ENCODE measurements at places on chromosomes 13 and 19.

DNA sequence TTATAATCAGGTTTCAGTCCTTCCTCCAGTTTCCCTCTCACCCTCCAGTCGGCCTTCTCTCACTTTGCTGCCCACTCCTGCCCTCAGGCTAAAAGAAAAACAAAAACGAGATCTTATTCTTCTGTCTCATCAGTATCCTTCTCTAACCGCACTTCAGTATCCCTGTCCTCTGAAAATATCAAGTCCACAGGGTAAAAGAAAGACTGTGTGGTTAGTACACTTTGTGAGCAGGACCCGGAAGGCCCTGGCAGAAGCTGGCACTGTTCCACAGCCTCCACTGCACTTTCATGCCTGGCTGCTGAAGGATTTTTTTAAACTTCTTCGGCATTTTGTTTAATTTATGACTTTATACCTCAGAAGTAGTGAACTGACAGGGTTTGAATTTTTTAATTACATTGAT, 51.8 kb downstream of the TM9SF2 start:
- DNase-seq = peak; percentile 76

- no peak for DNase-seq
Observed at GRCh38 chr13:90568165-90568564, 779.3 kb upstream of the MIR17HG start.

DNA sequence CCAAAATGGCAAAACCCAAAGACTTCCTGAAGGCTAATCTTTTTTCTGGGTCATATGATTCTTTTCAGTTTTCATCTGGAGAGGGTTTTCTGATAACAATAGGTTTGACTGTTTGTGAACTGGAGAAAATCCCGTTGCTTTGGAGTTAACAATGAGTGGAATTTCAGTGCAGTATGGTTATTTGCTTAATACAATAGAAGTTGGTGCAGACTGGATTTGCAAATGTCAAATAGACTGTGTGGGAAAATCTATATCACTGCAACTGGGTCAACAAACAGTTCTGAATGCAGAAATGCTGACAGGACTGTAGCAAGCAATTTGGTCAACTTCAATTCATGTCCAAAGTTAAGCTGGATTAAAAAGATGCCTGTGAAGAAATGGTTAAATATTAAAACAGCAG, 267.5 kb upstream of the ARGLU1 start:
- DNase-seq = peak; percentile 12

DNA sequence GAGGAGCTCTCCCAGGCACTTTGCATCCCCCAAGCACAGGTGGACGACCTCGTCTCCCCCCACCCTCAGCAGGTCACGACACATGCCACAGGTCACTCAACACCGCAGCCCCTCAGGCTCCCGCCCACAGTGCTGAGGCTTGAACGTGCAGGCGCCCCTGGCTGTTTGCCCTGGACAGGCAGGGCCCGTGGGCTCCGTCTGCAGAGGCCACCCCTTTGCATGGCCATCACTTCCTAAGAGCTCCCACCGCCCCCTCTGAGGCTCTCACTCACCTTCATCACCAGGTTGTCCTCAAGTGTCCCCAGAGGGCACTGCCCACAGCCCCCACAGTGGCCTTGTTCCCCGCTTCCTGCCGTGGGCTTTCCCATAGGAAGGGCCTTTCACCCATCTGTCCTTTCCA, 132.1 kb upstream of the MCF2L start:
- DNase-seq = no peak

GRCh38 chr13:110529522-110530311, 31.8 kb downstream of the RAB20 start:
- DNase-seq = no peak

- no peak for DNase-seq
Observed at GRCh38 chr13:94153586-94153985, 325.9 kb downstream of the DCT start.

GRCh38 chr19:19053508-19054314, 10.1 kb upstream of the SLC25A42 start:
- no peak for DNase-seq

GRCh38 chr19:41897820-41898219, 14.8 kb downstream of the ARHGEF1 start:
- DNase-seq = no peak

DNA sequence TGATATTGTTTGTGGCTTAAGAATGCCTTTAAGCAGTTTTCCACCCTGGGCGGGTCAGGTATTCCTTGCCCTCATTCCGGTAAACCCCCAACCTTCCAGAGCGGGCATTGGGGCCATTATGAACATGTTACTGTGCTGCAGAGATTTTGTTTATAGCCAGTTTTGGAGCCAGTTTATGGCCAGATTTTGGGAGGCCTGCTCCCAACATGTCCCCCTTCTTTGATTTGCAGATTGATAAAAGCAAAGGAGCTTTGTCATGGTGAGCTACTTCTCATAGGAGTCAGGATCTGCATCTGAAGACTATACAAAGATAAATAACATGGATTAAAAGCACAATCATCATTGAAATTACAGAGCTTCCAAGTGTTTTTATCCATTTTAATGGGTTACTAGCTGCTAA, 36.9 kb upstream of the ZNF562 start:
- no peak for DNase-seq

- peak; percentile 32 for DNase-seq
Observed at GRCh38 chr19:8209462-8210378, 550 bp downstream of the CERS4 start.

DNA sequence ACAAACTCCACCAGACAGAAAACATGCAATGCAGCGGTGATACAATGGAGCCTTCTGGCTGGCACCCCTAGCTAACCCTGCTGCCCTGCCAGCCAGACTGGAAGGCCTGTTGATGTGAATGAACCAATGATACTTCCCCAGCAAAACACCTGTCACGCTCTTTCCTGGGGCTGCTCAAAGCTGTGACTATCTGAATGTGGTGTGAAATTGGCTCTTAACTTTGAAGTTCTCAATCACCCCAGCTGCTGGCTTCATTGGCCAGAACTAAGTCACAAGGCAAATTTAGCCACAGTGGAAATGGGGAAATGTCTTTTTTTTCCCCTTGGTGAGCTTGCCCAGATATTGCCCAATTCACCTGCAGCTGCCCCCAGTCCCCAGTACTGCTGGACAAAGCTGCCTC, 147.3 kb downstream of the SLC7A1 start:
- no peak for DNase-seq

GRCh38 chr13:23866420-23867026, 22.7 kb downstream of the MIPEP start:
- DNase-seq = no peak

- no peak for DNase-seq
Observed at GRCh38 chr19:33340991-33341390, 32.5 kb upstream of the CEBPG start.

GRCh38 chr19:576768-577438, 4.5 kb downstream of the BSG start:
- no peak for DNase-seq

- DNase-seq = peak; percentile 27
Observed at GRCh38 chr19:34639491-34640085, 37.4 kb downstream of the SCGB2B2 start.

DNA sequence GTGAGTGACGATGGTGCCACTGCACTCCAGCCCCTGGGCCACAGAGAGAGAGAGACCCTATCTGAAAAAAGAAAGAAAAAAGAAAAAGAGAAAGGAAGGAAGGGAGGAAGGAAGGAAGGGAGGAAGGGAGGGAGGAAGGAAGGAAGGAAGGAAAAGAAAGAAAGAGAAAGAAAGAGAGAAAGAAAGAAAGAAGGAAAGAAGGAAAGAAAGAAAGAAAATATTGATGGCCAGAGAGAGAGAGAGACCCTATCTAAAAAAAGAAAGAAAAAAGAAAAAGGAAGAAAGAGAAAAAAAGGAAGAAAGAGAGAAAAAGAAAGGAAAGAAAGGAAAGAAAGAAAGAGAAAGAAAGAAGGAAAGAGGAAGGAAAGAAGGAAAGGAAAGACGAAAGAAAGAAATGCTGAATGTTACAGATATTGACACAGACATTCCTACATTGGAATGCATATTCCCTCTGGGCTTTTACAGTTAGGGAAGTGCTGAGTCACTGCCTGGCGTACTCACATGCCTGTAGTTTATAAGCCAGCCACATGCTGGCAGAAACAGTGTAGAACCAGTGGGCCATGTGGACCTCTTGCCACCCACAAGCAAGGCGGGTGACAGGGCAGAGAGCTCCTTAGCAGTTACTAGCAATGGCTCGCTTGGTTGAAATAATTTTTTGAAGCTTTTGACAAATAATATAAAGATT, 34.6 kb upstream of the SLC46A3 start:
- DNase-seq = peak; percentile 92

DNA sequence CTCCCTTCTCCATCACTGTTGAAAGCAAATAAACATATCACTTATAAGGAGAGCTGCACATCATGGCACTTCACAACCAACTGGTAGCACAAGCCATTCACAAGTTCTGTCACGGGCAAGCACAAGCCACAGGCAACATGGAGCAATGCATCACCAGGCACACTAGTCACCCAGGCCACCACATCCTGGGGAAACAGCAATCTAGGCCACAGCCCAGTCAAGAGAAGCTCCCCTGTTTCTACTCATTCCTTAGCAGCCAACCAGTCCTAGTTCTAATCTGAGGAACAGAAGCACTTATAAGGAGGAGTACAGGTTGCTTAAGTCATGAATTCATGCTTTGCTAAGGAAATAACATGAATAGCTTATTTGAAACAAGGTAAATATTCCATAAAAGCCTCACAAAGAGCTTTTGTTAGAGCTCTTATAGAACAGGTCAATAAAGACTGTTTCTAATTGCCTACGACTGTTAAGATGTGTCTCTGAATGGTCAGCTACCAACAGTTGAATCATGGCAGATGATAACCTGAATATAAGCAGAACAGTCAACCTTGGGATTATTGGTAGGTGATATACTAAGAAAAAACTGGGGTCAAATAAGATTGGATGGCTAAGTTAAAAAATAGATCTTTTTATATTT, 169.0 kb downstream of the TBC1D4 start:
- no peak for DNase-seq

DNA sequence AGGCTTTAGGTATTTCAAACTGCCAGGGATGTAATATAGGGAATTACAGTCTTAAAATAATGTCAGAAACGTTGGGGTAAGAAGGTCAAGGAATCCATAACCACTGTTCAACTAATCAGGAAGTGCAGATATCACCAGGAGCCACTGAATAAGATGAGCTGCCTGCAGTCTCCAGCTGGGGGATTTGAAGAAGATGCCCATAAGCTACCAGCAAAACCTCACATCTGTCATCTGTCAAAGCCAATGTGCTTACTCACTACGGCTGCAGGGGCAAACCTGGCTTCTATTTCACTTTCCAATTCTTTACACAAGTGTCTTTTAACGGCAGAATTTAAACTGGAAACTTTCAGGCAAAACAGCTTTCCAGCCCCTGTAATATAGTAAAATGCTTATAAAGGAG, 1410.1 kb upstream of the ATXN8OS start:
- no peak for DNase-seq

GRCh38 chr13:97491452-97491851, 57.5 kb downstream of the RAP2A start:
- no peak for DNase-seq

DNA sequence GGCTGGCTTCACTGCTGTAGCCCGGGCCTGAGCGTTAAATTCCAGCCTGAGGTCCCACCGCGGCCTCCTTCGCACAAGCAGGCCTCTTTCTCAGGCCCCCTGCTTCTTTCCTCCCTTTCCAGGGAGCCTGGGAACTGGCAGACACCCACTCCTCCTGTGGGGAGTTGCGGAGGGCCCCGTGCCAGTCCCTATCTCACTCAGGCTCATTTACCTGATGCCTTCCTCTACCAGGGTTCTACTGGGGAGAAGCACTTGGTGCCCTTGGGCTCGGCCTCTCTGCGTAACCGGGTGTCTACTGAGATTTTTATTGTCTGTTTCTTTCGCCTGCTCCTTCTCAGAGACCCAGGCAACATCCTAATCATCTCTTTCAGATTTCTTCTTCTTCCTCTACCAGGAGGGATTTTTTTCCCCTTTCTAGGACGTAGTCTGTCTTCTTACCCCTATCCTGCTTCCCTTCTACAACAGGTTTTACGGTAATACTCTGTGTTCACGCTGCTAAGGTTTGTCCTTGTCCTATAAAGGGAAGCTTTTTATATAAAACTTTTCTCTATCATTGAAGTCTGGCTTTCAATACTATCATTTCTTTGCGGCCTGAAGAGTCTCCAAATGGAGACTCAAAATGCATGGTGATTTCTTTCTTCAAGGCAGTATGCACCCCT, 135.4 kb upstream of the GPR12 start:
- no peak for DNase-seq
